Activated CD4-positive, CD25-positive, alpha-beta regulatory T cell treated with anti-CD3 and anti-CD28 coated beads, Interleukin-2, amount 50 U/mL, for 72 hours (primary cell): ENCODE measurements at places on chromosomes 3 and 15.

DNA sequence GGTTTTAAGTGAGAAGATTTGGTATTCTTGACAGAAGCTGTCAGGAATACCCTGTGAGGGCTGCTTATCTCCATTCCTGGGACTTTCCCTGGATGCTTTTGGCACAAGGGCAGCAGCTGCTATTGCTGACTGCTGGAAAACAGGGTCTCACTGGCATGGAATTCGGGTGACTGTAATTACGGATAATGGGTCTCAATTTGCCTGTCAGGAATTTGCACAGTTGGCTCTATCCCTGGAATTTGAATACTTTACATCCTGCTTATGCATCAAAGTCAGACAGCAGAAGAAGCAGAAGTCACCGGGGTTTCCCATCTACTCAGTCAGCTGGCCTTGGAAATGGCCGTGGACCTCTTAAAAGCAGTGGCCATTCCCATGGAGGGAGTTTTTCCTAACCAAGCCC lies 25.9 kb upstream of the AKAP13 start:
- no peak for DNase-seq

GRCh38 chr3:191123231-191123630 lies 75.8 kb upstream of the OSTN start:
- no peak for DNase-seq

- no peak for DNase-seq
Measured at GRCh38 chr15:35305946-35306345, 220.9 kb upstream of the NANOGP8 start.

- no peak for DNase-seq
Measured at GRCh38 chr15:74264081-74264501, 28.0 kb downstream of the CCDC33 start.

DNA sequence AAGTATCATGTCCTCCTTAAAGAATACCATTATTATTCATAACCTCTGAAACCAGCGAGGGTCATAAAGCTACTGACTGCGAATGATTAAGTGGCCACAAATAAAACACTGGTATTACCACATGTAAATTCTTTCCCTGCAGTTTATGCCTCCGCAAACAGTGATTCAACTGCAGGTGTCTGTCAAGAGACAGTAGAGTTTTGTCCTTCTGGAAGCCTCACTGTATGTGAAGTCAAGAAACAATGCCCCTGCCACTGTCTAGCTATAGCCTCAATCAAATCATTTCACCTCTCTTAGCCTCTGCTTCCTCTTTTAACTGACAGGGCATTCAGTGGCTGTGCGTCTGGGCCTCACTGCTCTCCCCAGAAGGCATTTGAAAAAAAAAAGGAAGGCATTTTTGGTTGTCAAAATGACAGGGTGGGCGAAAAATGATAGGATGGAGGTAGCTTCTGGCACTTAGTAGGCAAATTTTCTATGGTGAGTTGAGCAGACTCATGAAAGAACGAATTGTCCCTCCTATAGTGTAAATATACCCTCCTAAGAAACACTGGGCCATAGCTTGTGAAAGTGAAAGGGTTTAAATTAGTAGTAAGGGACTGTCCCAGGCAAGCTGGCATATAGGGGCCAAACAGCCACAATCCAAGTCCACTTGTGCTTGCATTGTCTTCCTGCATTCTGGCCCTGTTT lies 66.7 kb downstream of the FILIP1L start:
- DNase-seq: no peak

GRCh38 chr3:114411811-114412803 lies 118.3 kb downstream of the TIGIT start:
- peak; percentile 33 for DNase-seq

- no peak for DNase-seq
Measured at GRCh38 chr15:25793354-25794050, 69.6 kb downstream of the ATP10A start.

- DNase-seq: no peak
Measured at GRCh38 chr3:183937601-183938286, 53.1 kb upstream of the PARL start.

GRCh38 chr3:168051531-168052471 lies 43.9 kb downstream of the GOLIM4 start:
- DNase-seq: no peak

DNA sequence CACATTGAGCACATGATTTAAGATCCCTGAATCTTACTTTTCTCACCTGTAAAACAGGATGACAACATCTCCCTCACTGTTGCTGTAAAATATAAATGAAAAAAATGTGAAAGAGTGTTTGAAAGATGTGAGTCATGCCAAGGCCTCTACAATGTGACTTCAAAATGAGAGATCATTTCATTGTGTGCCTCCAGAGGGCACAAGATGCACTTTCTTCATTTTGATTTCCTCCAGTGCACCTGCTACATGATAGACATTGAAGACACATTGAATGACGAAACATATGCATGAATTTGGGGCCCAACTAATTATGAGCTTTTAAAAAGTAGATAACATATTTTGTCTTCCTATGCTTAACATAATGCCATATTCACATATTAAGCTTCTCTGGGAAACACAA lies 170.3 kb downstream of the MOBP start:
- DNase-seq: no peak

GRCh38 chr15:99410477-99410876 lies 155.3 kb upstream of the MEF2A start:
- DNase-seq: no peak

GRCh38 chr3:22732641-22733040 lies 470.5 kb upstream of the UBE2E2 start:
- no peak for DNase-seq

- peak; percentile 22 for DNase-seq
Measured at GRCh38 chr15:25058080-25058785, 103.4 kb downstream of the SNRPN start.

DNA sequence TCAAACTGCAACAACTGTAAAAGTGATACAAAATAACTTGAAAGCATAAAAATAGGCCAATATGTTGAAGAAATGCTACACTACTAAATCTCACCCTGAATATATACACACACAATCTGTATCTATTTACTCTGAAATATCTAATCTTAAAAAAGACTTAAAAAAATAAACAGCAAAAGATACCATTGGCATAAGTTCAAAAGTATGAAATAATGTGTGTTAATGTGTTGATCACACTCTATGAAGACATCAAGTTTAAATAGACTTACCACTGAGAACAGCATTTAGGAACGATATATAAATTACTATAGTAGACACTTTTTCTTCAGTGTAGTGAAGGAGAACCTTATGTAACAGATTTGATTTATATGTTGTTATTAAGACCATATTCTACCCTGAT lies 14.1 kb upstream of the SATB1 start:
- DNase-seq: no peak

DNA sequence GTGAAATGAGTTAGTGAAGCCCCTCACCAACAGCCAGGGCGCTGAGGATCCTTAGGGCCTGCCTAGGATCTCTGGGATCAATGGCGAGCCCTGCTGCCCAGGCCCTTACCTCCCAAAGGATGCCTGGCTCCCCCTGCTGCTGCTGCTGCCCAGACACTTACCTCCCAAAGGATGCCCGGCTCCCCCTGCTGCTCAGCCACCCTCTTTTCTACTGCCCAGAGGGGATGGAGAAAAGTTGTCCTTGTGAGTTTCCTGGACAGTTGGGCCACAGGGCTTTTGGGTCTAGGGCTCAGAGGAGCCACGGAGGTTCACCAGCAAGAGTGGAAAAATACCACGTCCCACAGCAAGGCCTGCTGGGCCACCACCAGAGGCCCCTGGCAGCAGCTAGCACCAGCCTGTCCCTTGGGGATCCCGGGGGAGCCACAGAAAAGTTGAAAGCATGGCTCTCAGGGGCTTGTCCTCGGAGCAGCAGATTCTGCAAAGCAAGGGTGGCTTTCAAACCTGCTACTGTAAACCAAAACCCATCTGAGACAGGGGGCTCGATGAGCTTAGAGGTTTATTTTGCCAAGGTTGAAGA lies 59.4 kb downstream of the SLC6A6 start:
- no peak for DNase-seq

- no peak for DNase-seq
Measured at GRCh38 chr3:25863011-25863415, 73.1 kb downstream of the OXSM start.

- no peak for DNase-seq
Measured at GRCh38 chr3:127858521-127858920, 36.2 kb upstream of the MGLL start.

DNA sequence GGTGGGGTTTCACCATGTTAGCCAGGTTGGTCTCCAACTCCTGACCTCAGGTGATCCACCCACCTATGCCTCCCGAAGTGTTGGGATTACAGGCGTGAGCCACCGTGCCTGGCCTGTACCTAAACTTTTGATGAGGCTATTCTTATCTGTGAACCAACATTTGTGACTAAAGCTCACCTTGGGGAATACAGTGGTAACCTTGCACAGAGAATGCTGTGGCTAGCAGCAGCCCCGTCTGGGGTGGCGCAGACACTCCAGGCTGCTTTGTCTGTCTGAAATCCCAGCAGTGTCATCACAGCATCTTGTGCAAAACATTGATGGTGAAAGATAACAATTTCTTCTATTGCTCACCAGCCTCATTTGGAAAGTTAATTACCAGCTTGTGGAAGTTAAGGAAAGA lies 58.9 kb downstream of the CMTM8 start:
- no peak for DNase-seq

DNA sequence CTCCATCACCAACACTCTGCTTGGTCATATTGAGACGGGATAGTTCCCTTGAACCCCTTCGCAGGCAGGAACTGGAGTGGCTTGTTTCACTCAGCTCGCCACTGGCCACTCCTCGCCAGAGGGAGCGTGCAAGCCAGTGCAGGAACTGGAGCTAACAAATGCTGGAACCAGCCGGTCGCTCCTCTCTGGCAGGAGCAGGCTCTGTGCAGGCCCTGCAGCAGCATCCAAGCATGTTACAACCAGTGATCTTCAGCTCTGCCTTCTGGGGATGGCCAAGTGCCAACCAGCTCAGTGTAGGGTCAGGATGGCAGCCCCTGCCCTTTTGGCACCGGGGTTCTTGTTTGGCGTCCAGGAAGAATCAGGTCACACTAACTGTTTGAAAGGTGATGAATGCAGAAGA lies 329.0 kb upstream of the AZI2 start:
- no peak for DNase-seq

- DNase-seq: no peak
Measured at GRCh38 chr3:193499801-193500485, 54.8 kb downstream of the ATP13A4 start.

DNA sequence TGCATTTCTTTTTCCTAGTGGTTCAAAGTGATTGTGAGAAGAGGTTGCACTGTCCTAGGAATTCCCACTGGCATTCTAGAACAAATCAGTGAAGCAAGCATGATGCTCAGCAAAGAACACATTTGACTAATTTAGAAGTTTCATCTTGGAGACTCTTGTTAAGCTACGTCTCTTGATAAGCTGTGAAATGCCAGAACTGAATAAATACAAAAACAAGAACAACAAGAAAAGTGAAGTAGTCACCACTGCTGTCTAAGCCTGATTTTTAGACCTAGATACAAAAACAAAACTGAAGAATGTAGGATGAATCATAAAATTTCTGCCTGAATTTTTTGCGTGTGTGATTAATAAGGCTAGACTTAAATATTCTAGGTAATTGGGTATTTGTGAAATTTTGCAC lies 1162.4 kb downstream of the TUSC7 start:
- no peak for DNase-seq

GRCh38 chr3:31565288-31565687 lies 32.6 kb downstream of the STT3B start:
- no peak for DNase-seq

- no peak for DNase-seq
Measured at GRCh38 chr3:4831580-4831950, 147.7 kb upstream of the BHLHE40 start.

- DNase-seq: no peak
Measured at GRCh38 chr3:69226071-69226470, 103.7 kb upstream of the LMOD3 start.

- no peak for DNase-seq
Measured at GRCh38 chr3:140898340-140899180, 43.1 kb upstream of the SLC25A36 start.

DNA sequence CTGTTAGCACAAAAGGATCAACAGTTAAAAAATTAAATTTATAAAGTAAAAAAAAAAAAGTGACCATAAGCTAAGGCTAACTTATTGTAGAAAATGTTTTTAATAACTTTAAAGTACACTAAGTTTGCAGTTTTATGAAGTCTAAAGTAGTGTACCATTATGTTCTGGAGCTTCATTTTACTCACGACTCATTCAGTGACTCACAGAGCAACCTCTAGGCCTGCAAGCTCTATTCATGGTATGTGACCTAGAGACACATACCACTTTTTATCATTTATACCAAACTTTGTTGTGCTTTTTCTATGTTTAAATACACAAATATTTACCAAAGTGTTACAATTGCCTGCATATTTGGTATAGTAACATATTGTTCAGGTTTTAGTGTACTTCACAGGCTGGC lies 1552.3 kb downstream of the OTOL1 start:
- DNase-seq: no peak

- DNase-seq: peak; percentile 89
Measured at GRCh38 chr15:74545776-74546656, 5.0 kb downstream of the ARID3B start.

DNA sequence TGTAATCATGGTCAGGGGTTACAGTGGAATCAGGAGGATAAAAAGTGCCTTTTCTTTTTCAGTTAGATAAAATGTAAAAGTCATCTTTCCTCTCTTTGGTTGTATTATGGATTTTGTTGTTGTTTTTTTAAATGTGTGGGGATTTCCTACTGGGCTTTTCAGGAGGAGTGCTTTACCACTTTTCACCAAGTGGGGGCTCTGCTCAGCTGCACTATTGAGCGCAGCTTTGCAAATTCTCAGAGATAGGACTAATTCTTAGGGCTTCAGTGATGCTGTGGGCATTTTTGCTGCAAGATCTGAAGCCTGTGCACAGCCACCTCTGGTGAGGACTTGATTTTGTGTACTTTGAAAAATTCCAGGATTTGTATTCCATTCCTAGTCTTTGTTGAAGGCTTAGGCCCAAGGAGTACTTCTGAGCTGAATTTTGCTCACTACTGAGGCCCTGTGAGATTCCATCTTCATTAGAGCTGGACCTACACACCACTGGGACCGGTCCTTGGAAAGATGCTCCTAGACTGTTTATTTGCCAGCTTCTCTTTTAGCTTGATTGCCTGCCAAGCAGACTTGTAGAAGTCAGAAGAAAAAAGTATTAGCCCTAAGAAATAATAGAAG lies 7.5 kb downstream of the GNB5 start:
- no peak for DNase-seq

DNA sequence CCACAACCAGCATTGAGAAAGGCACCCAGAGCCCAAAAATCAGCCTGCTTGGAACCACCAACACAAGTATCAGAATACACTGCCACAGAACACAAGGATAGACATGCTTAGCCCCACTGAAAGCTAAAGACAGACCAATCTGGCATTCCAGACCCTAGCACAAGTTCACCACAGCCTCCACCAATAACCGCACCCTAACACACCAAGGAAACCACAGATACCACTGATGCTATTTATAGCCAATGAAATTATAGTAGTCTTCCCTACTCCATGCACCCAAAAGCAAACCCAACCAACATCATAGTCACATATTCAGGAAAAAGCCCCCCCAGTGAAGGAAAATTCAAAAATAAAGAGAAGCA lies 83.9 kb upstream of the STT3B start:
- no peak for DNase-seq

DNA sequence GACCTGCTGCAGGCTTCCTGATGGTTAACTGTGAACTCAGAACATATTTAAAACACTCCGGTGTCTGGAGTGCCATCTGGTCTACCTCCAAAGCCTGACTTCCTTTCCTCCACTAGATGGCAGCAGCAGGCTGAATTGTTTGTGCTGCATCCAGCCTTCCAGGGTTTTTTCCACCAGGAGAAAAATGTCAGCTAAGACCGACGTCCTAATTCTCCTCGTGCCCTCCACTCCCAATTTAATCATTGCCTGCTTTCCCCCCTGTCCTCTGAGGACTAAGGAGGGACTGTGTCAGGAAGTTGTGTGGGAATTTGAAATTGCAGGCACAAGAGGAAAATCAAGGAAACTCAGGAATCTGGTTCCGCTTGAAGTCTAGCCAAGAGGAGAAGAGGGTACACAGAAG lies 165.2 kb upstream of the UMPS start:
- DNase-seq: peak; percentile 50
